Stomach (tissue), 19 donors: ENCODE measurements at places on chromosomes 7 and 10. TPM values are rescaled to one million over a fixed set of nuclear protein-coding genes. Genes with fewer than 3 reads are reported as not detected.

CTAGE15 gene
- total RNA-seq: not detected

SORBS1 gene
- 457 TPM for total RNA-seq

ANKRD22 gene
- total RNA-seq: 13.8 TPM

HOXA7 gene
- total RNA-seq: not detected

CCDC7 gene
- total RNA-seq: 27.2 TPM

EN2 gene
- total RNA-seq: not detected

GTF2IRD1 gene
- total RNA-seq: 9.3 TPM

CALML5 gene
- total RNA-seq: not detected

CHST12 gene
- total RNA-seq: 1.7 TPM

ARID5B gene
- total RNA-seq: 41.5 TPM

GNG11 gene
- 2.0 TPM for total RNA-seq

PON1 gene
- total RNA-seq: not detected

CFAP58 gene
- total RNA-seq: not detected

SLC13A1 gene
- total RNA-seq: not detected

FAM171A1 gene
- 98.7 TPM for total RNA-seq

CPXM2 gene
- 16.9 TPM for total RNA-seq

MAGI2 gene
- 53.9 TPM for total RNA-seq

CNTNAP2 gene
- total RNA-seq: 0.43 TPM

GPNMB gene
- total RNA-seq: 21.9 TPM

GIMAP6 gene
- total RNA-seq: 10.6 TPM

GDF2 gene
- not detected for total RNA-seq

CDC14C gene
- not detected for total RNA-seq

SRRM3 gene
- not detected for total RNA-seq

PAX4 gene
- not detected for total RNA-seq

FAM25C gene
- not detected for total RNA-seq

DKK1 gene
- total RNA-seq: not detected

BTBD16 gene
- total RNA-seq: not detected

PON3 gene
- not detected for total RNA-seq

CRHR2 gene
- not detected for total RNA-seq

PRSS1 gene
- total RNA-seq: not detected

YKT6 gene
- 40.8 TPM for total RNA-seq

SDK1 gene
- total RNA-seq: 11.2 TPM

EPHB6 gene
- 8.0 TPM for total RNA-seq

DNA2 gene
- 13.8 TPM for total RNA-seq

STOX1 gene
- 8.3 TPM for total RNA-seq

RHEB gene
- 31.4 TPM for total RNA-seq

RPEL1 gene
- not detected for total RNA-seq

VWDE gene
- total RNA-seq: 1.4 TPM

ACBD7 gene
- not detected for total RNA-seq

PILRA gene
- not detected for total RNA-seq

C10orf71 gene
- not detected for total RNA-seq

TSPAN33 gene
- 2.9 TPM for total RNA-seq

FXYD4 gene
- total RNA-seq: not detected

LRWD1 gene
- 238 TPM for total RNA-seq

OAT gene
- 243 TPM for total RNA-seq

WBP1L gene
- total RNA-seq: 25.5 TPM

AMZ1 gene
- not detected for total RNA-seq

AP5Z1 gene
- 140 TPM for total RNA-seq

SLC39A12 gene
- not detected for total RNA-seq

SEMA3D gene
- total RNA-seq: 2.6 TPM

C10orf53 gene
- total RNA-seq: not detected

PRKAR2B gene
- 10.3 TPM for total RNA-seq

OR2A42 gene
- 0.18 TPM for total RNA-seq

GHRHR gene
- not detected for total RNA-seq

CAV1 gene
- total RNA-seq: 719 TPM

PLA2G12B gene
- 2.2 TPM for total RNA-seq

SPDYE16 gene
- total RNA-seq: not detected

TFEC gene
- total RNA-seq: 28.4 TPM
